ENCODE measurements at places on chromosomes 1 and 21.
A peak's percentile ranks its signal among the peaks of the same experiment; 100 is the strongest.

DNA sequence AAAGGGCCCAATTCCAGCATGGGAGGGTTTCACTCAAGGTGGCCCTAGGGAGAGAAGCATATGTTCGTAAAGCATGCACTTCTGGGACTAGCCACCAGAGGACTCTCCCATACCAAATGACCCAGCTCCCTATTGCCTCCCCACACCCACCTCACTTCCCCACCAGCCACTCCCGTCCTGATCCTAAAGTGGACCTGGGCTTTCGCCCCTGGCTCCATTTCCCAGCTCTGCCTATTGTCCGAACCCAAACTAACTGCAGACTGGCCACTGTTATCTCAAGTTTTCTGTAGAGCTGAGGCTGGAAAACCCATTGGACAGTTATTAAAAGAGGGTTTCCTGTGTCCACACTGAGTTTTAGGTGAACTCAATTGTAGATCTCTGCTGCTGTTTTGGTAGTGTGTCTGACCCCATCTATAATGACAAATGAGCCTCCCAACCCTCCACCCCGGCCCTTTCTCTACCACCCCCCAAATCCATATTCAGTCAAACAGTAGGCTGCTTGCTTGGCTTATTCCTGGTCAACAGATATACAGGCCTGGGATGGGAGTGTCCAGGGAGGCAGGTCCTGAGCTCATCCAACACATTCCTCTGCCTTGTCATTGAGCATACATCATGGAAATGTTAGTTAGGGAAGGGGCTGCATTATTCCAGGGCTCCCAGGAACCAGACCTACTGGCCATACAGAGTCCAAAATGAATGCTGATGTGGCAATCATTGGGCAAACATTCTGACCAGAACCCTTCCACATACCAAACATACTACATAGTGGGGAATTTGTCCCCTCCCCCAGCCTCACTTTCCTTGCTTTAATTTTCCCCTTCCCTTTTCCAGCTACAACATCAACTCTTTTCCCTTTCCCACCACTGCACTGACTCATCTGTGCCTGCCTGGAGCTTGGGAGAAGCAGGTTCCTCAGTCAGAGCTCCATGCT is 59.2 kb downstream of the ABCA4 start:
- peak; percentile 28 for DNase-seq

- no peak for DNase-seq
These were observed 14.9 kb downstream of the MIA3 start for GRCh38 chr1:222632749-222633148.

DNA sequence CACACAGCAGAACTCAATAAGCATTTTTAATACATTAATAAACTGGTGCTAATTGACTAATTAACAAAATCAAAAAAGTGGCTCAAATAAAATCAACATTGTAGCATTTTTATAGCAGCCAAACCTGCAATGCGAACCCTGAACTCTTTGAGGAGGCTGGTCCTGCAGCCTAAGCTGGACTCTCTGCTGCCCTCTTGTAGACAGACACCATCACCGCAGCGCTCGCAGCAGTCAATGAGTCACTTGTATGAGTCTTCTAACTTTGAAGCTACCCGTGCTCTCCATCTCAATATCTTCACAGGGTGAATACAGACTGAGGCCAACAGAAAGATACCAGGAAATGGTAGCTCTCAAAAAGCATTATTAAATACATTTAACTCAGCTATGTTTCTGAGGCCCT is 9.7 kb upstream of the KRTAP7-1 start:
- no peak for DNase-seq

- no peak for DNase-seq
These were observed 59.2 kb downstream of the TBX15 start for GRCh38 chr1:118928739-118929554.

DNA sequence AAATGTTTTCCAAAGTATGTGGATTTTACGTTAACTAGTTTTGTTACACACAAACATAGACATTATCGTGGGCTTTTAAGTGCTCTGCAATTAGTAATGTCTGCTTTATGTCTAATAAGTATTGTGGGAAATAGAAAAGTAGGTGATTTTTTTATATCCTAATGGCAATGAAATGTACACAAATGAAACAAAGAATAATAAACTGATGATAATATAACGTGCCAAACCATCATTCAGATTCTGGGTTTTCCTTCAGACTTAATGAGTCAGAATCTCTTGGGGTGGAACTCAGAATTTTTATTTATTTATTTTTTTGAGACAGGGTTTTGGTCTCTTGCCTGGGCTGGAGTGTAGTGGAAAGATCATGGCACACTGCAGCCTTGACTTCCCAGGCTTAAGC is 2.0 kb downstream of the TMEM183A start:
- DNase-seq, result no peak

- no peak for DNase-seq
These were observed 32.3 kb downstream of the IVNS1ABP start for GRCh38 chr1:185284533-185285276.

- no peak for DNase-seq
These were observed 6.0 kb downstream of the FCRLB start for GRCh38 chr1:161727256-161727924.

DNA sequence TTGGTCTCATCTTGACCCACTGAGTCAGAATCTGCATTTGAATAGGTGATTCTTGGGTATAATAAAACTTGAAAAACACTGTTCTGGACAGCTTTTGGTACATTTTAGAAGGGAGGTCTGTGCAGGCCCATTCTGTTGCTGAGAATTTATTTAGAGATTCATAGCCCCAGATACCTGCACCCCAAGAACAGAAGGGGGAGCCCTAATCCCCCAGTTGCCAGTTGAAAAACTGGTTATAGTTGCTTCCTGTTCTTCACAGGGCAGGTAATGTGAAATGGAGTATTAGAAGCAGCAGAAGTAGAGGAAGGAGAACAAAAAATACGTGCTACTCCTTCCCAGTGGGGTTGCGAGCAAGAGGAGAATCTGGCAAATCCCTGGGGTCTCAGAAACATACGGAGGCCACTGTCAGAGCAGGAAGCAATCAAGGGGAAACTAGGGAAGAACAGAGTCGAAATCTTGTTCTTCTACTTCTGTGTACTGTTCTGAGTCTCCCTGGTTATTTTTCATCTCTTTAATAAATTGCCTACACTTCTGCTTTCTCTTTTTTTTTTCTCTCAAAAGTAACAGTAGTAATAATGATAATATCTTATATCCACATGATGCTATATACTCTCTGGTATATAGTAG is 4.6 kb upstream of the CLCA2 start:
- DNase-seq, result peak; percentile 24

- no peak for DNase-seq
These were observed 55.6 kb downstream of the COQ8A start for GRCh38 chr1:226995365-226996332.

DNA sequence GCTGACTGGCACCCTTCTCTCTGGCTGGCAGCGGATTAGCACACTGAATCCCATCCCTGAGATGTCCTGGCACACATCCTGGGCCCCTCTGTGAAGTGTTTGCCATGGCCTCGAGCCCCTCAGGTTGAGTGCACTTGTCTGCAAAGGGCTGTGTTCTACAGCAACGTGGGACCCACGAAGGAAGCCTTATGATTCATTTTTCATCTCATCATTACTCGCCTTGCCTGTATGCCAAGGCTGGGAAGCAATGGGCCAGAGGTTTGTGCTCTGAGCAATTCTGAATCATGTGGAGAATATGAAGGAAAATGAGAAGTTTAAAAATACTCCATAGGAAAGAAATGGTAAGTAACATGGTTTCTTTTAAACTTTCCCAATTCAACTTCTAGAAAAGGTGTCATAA is 124.8 kb upstream of the LMO4 start:
- no peak for DNase-seq

GRCh38 chr1:173393659-173394000 is 83.5 kb upstream of the PRDX6 start:
- DNase-seq, result no peak

- no peak for DNase-seq
These were observed 4.4 kb upstream of the SLC27A3 start for GRCh38 chr1:153770797-153771196.

DNA sequence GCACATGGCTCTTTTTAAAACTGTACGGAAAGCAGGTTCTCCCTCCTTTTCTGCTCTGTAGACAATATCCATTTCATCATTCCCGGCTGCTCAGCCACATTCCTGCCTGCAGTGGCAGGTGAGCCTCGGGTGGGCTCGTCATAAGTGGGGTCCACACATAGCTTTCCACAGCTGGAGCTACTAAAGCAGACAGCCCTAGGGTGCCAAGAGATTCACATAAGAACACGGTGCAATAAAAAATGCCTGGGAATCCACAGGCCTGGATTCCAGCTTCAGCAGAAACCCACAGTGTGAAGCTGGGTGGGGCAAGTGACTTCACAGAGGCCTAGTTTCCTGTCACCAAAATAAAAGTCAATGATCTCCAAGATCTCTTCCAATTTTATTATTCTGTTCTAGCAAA is 96.4 kb downstream of the MIS18A start:
- DNase-seq, result no peak

GRCh38 chr1:234262007-234262753 is 111.1 kb upstream of the COA6 start:
- no peak for DNase-seq

DNA sequence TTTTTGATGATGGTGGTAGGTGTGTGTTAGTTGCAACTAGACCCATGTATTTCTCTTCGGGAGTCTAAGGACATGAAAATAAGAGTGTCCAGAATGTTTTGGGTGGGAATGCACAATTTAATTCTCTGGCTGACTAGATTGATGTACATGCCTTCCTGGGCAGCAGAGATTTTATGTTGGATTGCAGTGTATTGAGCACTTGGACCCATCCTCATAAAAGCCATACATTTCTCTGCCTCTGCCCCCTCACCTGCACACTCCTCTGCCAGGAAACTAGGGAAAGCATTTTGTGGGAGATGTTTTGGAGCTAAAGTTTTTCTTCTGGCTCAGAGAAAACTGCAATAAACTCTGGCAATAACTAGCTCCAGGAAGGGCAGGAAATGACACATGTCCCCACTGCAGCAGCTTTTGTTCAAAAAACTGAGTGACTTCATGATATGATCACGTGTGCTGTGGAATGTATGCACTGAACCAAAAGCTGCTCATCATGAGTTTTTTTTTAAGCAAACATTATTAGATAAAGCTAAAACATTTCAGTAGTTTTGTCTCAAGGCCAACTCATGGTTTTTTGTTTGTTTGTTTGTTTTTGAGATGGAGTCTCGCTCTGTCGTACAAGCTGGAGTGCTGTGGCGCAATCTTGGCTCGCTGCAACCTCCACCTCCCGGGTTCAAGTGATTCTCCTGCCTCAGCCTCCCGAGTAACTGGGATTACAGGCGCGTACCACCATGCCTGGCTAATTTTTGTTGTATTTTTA is 17.6 kb downstream of the RIT1 start:
- no peak for DNase-seq

- no peak for DNase-seq
These were observed 6.6 kb upstream of the NSUN4 start for GRCh38 chr1:46334030-46334384.

DNA sequence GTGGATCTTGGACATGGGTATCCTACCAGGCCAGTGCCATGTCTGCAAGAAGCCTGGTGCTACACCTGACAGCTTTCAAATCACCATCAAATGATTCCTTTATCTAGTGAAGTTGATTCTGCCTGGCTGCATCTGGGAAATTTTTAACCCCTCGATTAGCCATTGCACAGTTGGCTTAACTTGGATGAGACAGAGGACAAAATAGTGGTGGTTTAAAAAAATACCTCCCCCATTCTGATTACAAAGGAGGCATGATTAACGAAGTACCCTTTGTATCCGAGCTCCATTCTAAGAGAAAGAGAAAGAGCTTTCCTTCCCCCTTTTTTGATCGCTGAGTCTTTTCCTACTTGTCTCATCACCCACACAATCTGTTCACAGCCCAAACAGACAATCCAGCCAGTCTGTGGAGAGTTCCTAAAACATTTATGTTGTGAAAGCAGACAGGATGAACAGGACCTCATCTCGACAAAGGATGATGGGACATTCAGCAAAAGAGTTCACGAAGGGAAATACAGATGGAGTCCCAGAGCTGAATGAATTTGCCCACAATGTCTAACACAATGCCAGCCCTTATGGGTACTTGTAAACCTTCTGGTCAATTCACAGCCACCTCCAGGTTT is 20.5 kb downstream of the WLS start:
- no peak for DNase-seq

GRCh38 chr1:53372501-53372951 is 44.7 kb upstream of the LRP8 start:
- DNase-seq, result no peak

- no peak for DNase-seq
These were observed 130.2 kb downstream of the PEX14 start for GRCh38 chr1:10604966-10605365.

DNA sequence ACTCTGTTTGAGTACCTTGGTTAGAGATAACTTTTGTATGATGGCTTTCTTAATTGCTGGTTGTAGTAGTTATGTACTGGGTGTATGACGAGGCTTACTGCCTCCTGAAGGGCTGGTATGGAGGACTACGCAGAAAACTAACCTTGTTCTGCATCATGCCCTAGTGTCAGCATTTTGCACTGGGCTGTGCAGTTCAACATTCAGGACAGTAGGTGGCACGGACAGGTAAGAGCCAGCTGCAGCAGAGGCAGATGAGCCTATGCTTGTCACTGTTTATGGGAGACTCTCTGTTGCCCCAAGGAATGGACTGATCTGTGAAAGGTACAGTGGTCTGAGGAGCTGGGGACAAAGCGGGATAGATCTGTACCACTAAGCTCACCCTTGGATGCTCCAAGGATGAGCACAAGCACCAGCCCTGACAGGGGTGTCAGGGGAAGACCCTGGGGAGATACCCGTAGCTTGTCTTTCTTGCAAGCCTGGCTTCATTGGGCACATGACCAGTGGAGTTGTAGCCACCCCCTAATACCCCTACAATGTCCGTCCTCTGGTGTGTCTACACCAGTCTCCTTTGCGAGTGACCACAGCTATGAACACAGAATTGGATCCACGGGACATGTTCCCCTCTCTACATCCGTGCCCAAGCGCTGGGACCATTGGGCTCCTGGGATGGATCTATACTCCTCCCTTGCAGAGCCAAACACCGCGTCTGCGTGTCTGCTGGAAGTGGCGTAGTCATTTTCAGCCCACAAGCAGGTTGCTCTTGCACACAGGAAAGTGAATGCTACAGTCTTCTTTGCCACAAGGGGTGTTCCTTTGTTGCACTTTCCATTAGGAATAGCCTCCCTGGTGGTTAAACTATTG is 51.1 kb upstream of the CFHR3 start:
- peak; percentile 4 for DNase-seq

DNA sequence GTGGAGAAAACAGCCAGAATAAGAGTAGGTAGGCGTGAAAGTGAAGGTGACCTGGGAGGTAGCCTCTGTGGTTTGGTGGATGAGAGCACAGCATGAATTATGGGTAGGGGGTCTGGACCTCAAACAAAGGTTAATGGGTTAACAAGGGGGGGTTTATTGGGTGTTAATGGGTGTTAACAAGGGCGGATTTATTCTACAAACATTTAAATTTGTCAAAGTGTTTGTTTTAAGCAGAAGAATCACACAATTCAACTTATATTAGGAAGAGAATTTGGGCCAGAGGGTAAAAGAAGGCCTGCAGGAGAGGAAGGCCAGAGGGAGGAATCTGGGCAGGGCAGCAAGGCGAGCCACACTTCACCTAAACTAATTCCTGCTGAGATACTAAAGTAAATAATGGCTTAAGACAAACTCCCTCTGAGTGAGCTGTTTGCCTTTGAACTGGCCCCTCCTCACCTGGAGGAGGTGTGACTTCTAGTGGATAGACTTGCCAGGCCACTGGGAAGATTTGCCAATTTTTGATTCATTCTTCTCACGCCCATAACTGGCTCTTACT is 191.7 kb downstream of the GIPC2 start:
- no peak for DNase-seq

Measured in GM19239 (cell line).